ENCODE measurements at places on chromosomes 4 and X. TPM values are rescaled to one million over a fixed set of nuclear protein-coding genes. Genes with fewer than 3 reads are reported as not detected.

GRCh38 chr4:187302457-187303150 is 578.9 kb upstream of the FAT1 start:
- no peak for DNase-seq

The TLR6 gene
- total RNA-seq = 7.9 TPM

- DNase-seq = no peak
Measured at GRCh38 chr4:73245955-73246354, 12.6 kb downstream of the ANKRD17 start.

DNA sequence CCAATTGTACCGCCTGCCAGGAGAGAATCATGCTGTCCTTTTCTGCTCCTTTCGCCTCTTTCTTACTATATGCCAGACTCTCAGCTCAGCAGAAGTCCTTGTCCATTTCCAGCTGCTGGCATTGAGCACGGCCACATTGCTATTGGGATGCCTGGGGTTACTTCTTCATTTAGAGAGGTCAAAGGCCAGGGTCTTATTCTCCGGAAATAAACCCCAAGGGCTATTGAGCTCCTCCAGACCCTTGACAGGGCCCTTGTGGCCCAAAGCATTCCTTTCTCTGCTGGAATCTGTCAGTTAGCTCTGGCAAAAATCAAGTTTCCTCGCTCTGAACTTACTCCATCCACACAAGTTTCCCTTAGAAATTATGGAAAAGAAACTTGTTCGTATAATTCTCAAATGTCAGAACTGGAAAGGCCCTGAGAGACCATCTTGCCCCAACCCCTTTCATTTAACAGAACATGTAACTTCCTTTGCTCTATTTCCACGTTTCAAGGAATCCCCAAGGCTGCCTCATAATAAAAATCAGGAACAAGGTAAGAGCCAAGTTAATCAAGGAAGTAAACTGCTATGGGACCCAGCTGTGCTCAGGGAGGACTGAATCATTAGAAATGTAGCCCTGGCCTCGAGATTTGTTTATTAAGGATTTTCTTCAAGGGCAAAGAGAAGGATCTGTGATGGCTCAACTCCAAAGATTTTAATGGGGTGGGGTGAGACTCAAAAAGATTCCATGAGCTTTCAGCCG is 11.8 kb downstream of the AKAP4 start:
- no peak for DNase-seq

The KLB gene
- not detected for total RNA-seq

The ALB gene
- not detected for total RNA-seq

DNA sequence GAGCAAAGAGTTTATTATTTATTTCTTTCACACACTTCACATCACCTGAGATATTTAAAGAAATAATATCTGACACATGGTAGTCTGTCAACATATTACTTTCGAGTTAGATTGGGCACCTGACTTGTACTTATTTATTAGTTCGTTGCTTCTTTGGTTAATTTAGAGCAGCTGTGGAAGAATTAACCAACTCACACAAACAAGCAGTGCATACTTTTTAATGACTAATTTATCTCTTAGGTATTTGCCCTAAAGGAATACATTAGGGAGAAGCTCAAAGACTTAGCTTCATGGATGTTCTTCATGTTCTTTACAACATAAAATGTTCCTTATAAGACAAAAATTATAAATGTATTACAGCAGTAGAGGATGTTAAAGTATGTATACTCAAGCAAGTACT is 242.9 kb downstream of the ARHGAP24 start:
- no peak for DNase-seq

The MAGEC1 gene
- 0.28 TPM for total RNA-seq

GRCh38 chr4:37224854-37225253 is 19.7 kb upstream of the NWD2 start:
- DNase-seq = no peak

Measured in PC-9 (cell line).